ENCODE measurements at places on chromosomes 5 and 9.

GRCh38 chr5:180810210-180810958 lies 7.8 kb upstream of the MGAT1 start:
- DNase-seq = peak; percentile 97

DNA sequence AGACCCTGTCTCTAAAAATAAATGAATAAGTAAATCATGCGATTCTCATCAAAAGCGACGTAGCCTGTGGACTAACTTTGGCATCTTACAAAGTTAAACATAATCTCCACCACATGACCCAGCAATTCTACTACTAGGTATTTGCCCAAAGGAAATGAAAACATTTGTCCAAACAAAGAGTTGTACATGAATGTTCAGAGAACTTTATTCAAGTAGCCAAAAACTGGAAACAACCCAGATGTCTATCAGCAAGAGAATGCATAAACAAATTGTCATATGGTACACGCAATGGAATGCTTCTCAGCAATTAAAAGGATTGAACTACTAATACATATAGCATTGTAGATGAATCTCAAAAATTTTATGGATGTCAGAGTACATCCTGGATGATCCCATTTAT lies 82.6 kb downstream of the ADRB2 start:
- DNase-seq = no peak

DNA sequence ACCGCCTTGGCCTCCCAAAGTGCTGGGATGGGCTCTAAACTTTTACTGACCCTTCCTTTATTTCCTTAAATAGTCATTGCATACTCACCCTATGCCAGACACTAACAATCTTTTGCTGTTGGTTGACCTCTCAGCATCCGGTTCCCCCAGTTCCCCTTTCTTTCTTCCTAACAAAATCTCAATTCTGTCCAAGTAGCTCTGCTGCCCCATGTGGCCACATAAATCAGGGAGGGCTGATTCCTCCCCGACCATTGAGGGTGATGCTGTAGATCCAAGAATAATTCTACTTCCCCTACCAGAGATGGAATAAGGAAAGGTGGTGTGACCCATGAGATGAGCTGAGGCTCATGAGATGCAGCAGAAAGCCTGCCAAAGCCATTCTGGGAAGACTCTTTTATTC lies 315.3 kb upstream of the MSX2 start:
- DNase-seq = no peak

DNA sequence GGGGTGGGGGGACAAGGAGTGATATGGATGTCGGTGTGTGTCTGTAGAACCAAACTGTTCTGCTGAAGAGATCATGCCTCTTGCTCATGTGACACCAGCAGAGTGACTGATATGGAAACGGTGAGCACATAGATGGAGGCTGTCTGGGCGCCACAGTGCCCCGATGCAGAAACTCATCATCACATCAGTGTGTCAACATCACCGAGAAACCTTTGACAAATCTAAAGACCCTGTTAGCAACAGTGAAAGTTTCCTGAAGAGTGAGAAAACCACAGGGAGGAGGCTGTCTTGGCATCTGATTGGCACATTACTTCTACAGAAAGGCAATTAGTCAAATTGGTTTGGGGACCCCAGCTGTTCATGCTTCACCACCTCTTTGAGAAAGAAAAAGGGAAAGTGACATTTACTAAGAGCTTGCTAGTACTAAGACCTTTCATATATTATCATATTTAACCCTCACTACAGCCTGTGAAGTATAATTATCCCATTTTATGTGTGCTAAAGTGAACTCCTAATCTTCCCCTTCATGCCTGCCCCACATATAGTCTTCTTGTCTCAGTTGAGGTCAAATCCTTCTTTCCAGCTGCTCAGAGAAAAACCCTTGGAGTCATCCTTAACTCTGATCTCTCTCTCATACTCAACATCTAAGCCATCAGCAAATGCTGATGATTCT lies 25.6 kb downstream of the CSF2 start:
- DNase-seq = peak; percentile 84

DNA sequence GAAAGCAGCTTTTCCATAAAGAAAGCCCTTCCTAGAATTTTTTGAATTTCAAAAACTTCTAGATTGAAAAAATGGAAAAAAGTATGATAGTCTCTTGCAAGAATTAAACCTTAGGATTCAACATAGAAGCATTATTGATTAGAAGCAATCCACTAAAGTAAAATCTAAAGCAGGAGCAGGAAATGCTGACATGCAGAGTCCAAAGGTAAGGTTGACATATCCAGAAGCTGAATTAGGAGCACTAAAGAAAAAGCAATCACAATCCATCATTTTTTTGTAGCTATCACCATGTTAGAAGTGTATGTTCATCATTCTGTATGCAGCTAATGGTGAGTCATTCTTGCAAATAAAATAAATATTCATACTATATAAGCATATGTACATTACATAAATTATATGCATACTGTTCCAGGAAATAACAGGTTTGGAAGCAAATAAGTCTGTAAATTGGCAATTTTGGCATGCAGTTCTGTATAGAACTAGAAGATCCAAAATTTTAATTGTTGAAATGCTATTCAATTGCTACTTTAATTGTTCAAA lies 39.4 kb upstream of the RNF180 start:
- no peak for DNase-seq

GRCh38 chr5:7991125-7991821 lies 122.3 kb downstream of the MTRR start:
- no peak for DNase-seq

DNA sequence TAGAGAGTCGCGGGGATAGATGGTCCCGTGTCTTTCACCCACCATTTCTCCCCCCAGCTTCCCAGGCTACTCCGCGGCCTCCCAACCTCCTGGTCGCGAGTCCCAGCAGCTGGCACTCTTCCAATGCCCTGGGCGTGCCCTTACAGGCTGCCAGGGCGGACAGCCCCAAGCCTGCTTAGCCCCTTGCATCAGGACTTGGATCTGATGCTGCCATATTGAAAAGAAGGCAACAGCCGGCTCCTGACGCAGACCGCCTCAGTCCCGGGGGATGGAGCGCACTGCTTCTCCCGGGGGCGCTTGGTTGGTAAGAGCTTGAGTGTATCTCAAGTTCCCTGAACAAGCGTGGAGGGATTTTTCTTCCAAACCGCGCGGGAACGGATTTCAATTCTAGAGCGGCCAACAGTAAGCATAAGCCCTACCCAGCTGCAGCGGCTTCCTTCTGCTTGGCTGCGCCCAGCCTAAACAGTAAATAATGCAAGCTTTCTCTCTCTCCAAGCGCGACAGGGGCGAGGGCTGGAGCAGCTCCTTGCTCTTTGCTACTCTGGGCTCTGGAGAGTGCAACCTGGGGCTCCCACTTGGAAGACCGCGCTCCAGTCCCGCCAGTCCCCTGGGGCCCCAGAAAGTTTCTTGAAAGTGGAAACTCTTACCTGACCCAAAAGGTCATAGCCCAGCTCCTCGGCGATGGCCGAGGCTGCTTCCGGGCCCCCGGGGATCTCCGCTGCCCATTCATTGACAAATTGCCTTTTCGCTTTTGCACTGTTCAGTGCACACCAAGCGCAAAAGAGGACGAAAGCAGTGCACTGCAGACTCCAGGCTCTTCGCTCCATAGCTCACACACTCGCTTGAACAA lies 607 bp downstream of the PCSK1 start:
- DNase-seq = no peak

DNA sequence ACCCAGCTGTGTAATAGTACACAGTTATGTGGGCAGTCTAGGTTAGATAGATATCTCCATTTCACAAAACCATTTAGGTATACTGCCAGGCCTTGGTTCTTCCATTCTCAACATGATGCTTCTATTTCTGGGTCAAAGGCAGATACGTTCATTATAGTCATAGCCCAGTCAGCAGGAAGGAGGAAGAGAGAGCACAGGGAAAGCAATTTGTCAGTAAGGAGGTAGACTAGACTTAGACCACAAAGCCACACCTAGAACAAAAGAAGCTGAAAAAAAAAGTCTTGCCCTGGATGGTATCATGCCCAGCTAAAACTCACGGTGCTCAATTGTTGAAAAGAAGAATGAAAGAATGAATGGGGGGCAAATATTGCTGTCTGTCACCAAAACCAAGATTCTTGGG lies 7.6 kb downstream of the INVS start:
- DNase-seq = no peak

DNA sequence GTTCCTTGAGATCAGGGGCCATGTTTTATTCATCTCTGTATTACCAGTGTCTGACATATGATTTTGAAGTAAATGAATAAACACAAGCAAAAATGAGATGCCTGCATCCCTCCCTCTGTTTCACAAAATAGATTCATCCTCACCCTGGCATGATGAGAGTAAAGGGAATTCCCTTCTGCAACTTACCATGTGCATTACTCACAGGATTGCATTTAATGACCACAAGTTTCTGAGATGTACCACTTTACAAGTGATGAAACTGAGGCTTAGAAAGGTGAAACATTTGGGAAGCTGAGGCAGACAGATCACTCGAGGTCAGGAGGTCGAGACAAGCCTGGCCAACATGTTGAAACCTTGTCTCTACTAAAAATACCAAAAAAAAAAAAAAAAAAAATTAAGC lies 74.2 kb upstream of the TNFSF8 start:
- DNase-seq = peak; percentile 25

Data from activated CD4-positive, alpha-beta T cell treated with anti-CD3 and anti-CD28 coated beads for 48 hours (primary cell).